ENCODE measurements at places on chromosomes 7 and 10. TPM values are rescaled to one million over a fixed set of nuclear protein-coding genes. Genes with fewer than 3 reads are reported as not detected.

- DNase-seq = no peak
These were observed 143.5 kb downstream of the ADCY1 start for GRCh38 chr7:45717537-45718235.

- peak; percentile 81 for DNase-seq
These were observed 337.1 kb upstream of the GLI3 start for GRCh38 chr7:42573881-42574672.

DNA sequence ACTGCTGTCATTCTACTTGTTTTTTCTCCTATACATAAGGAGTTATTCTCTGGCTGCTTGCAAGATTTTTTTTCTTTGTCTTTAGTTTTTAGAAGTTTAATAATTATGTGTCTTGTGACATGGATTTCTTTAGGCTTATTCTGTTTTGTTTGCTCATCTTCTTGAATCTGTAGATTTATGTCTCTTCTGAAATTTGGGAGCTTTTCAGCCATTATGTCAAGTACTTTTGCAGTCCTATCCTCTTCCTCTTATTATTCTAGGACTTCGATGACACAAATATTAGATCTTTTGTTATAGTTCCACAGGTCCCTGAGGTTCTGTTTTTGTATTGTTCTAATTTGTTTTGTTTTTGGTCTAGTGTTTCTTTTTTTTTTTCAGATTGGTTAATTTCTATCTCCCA is 13.9 kb upstream of the SGPL1 start:
- no peak for DNase-seq

DNA sequence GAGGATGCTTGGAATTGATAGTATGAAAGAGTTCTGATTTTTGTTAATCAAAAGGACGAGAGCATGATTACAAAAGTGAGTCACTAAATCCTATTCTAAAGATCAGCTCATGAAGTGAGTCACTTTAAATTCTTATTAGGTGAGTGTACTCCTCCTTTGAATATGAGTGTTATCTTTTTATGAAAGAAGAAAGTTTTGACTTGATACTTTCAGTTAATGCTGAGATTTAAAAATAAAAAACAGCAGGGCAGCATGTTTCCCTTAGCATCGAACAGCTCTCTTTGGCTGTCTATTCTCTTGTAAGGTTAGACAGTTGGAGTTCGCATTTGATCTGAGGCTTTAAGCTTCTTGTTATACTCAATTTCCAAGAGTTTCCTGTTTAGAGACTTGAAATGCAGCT is 222.0 kb downstream of the TWIST1 start:
- no peak for DNase-seq

DNA sequence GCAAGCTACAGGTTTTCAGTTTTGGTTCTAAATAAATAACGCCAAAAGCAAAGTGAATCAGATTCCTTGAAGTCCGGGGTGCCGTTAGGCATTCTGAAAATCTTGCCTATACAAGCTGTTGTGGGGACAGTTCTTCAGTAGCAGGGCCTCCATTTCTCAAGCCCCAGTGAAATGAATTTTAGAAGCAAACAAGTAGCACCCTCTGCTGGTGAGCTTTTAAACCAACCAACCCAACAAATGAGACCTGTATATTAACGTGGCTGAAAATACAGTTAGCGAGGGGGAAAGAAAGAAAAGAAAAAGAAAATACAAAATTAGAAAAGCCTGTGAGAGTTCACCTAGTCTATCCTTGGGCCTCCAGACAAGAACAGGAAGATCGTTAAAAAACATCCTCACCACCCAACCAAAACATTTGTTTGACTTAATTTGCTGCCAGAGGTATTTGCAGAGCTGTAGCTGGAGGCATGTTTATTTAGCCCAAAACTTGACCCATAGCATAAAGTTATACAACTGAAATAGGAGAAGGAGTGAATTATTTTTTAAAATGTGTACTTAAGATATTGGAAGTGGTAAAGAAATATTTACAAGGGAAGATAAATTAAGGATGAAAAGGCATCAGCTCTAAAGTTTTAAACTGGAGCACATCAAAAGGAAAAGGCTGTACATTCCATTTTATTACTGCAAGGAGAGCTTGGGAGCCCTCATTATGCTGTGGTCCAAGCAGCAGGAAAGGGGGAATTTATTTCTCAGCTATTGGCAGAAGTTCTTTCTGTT is 98.9 kb downstream of the DYNC1I1 start:
- peak; percentile 88 for DNase-seq

- DNase-seq = no peak
These were observed 1.0 kb downstream of the UBTD1 start for GRCh38 chr10:97499561-97500296.

DNA sequence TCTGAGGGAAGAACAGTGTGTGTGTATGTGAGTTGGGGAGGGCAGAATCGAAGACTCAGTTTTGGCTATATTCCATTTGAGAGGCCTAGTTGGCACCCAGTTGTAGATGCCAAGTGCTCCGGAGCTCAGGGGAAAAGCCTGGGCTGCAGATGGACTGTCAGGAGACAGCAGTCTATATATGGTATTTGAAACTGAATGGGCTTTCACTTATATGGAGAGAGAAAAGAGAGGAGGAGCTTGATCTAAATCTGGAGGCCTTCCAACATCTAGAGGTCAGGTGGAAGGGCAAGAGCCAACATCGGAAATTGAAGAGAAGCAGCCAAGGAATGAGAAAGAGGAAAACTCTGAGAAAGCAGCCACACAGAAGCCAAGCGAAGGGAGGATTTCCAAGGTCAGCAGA is 350.8 kb upstream of the BMPER start:
- DNase-seq = no peak

- DNase-seq = no peak
These were observed 4.5 kb downstream of the LRIT1 start for GRCh38 chr10:84236807-84237198.

DNA sequence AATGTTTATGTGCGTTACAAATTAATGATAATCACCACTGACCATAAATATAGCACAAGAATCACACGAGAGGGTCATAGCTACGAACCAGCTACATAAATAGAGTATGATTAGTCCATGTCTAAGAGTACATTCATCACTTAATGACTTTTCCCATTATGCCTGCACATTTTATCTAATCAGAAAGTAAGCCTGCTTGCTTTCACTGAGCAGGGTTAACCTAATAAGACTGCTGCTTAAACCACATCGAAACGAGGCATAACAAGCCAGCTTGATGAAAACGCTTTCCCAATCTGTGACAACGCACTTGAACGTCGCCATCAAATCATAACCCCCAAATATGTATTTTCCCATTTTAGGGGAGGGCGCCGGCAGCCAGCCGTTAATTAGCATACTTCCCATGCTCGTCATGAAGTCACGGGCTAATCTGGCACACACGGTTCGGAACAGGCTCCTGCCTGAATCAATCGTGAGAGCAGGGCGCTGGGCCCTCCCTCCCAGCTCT is 71.5 kb downstream of the EBF3 start:
- DNase-seq = no peak

GRCh38 chr10:89632824-89633223 is 12.2 kb downstream of the PANK1 start:
- no peak for DNase-seq

DNA sequence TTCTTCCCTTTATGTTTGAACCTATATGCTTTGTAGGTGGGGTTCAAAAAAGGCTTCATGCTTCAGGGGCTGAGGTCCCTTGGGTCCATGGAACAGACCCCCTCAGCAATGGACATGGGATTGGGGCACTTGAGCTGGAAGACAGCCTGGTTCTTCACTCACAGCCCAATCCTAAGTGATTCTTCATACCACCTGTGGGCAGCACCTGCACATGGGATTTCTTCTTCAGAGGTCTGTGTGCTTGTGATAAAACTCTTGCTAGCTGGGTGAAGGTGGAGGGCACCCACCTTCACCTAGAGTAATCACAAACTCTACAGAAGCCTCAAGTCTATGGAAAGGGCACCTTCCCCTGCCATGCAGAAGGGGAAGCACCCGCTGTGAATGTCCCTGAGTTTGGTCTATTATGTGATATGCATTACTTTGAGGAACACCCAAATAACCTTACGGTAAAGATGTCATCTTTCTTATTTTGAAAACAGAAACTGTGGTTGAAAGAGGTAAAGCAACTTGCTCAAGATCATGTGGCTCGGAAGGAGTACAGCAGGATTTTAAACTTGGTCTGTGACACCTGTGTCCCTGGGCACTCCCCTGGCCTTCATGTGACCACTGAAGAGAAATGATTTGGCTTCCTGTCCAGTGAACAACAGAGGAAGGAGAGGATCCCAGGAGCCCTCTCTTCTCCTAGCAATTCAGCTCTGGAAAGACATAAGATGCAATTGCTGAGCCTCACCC is 469.5 kb upstream of the ZMIZ1 start:
- DNase-seq = no peak

CYP2C19 gene
- total RNA-seq = 0.22 TPM

PLXDC2 gene
- total RNA-seq = 83.1 TPM

WNT2 gene
- total RNA-seq = 0.94 TPM
